ENCODE measurements at places on chromosomes 1 and 21.

- DNase-seq: no peak
Observed at GRCh38 chr1:191675856-191676783, 482.1 kb upstream of the RGS18 start.

- DNase-seq: no peak
Observed at GRCh38 chr1:243621973-243622372, 228.1 kb downstream of the AKT3 start.

DNA sequence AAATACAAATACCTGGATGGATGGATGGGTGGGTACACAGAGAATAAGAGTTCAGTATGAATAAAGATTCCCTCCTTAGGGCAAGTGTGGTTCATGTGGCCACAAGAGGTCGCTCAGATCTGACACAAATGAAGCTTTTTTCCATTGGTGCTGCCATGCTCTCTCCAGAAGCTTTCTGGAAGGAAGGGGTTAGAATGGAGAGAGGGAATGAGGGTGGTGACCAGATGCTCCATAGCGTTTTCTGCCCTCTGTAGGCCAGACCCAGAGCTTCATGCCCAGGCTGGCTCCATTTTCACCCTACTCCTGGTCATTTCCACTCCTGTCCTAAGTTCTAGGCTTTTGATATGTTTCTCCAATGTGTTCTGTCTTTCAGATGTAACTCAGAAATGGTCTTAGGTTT, 3.3 kb upstream of the FCRL6 start:
- peak; percentile 28 for DNase-seq

GRCh38 chr21:31243611-31244010, 100.5 kb downstream of the TIAM1 start:
- no peak for DNase-seq

GRCh38 chr1:10906866-10907519, 105.5 kb upstream of the TARDBP start:
- no peak for DNase-seq

DNA sequence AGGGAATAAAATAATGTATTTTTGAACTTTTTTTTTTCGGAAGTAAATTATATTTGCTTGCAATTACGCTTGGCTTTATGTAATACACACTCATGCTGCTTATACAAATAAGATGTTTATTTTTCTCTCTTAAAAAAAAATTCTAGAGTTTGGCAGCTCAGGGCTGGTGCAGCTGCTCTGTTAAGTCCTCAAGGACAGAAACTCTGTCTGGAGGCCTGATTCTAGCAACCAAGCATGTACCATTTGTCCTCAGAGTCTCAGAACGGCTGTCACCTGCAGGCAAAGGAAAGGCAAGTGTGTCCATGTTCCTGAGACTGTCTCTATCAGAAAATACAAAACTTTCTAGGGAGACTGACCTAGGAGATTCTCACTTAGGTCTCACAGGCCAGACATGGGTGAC, 23.2 kb upstream of the CLDN17 start:
- no peak for DNase-seq

DNA sequence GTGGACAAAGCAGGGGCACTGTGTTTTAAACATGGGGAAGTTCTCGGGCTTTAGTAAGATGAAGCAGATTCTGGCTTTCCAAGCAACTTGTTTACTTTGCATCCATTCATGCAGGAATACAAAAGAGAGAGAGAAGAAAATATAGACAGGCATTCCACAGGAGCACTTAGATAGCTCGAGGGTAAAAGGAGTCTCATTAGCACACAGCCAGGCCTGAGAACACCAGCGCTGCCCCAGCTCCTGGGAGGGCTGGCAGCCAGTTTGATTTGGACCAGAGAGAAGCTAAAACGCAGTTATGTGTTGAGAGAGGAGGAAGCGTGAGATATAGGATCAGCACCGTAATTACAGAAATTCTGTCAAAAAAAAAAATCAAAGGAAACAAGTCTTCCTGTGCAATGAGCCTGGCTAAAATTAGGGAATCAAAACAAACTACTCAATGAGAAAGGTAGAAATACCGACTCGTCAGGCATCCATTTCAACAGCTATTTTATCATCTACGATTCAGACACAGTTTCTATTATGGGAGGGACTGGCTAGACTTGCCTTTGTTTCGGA, 68.2 kb downstream of the CLSTN1 start:
- DNase-seq: no peak

DNA sequence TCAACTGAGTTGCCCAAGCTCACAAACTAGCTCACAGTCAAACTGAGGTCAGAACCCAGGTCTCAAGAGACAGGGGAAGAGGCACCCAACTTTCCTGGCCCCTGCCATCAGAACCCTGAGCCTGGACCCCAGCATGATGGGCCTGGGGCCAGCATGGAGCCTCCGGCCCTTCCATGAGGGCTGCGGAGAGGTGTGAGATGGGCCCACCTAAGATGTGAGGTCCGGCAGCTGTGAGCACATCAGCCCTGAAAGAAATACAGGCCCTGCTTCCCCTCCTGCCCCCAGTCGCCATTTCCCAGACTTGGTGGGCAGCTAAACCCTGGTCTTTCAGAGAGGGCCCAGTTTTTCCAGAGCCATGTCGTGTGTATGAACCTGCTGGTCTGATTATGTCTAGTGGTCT, 30.6 kb downstream of the QSOX1 start:
- DNase-seq: no peak

DNA sequence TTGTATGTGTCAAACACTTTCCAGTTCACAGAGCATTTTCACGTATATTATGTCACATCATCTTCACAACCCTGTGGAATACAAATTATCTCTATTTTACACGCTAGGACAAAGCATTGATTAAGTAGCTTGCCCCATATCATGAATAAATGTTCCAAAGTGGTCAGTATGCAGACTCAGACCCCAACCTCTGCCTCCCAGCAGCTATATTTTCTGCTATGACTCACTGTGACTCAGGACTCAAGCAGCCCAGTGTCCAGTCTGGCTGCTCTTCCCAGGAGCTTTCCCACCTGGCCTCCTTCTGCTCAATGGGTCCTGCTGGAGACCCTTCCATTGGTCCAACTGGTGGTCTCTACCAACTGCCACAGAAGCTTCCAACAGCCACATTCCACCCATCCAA, 56.0 kb upstream of the RAP1A start:
- DNase-seq: no peak

GRCh38 chr1:47593013-47593568, 155.2 kb downstream of the FOXD2 start:
- no peak for DNase-seq

- no peak for DNase-seq
Observed at GRCh38 chr1:30814292-30814691, 56.7 kb upstream of the LAPTM5 start.

- no peak for DNase-seq
Observed at GRCh38 chr1:206987873-206988272, 17.6 kb upstream of the FCAMR start.

DNA sequence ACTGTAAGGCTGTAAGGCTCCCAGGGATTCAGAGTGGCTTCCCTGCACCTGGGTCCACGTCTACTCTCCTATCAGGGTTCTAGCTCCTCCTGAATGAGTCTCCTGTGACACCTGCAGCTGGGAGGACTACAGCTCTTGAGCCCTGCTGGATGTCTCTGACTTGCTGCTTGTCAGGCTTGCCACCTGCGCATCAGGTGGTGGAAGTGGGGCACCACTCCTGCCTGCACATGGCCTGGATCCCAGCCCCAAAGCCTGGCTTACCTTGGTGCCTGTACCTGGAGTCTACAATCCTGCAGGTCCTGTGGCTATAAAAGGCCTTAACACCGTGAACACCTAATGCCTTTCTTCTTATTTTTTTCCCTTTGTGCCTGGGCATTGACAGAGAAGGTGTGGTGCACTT, 82.2 kb downstream of the FAM78B start:
- no peak for DNase-seq

DNA sequence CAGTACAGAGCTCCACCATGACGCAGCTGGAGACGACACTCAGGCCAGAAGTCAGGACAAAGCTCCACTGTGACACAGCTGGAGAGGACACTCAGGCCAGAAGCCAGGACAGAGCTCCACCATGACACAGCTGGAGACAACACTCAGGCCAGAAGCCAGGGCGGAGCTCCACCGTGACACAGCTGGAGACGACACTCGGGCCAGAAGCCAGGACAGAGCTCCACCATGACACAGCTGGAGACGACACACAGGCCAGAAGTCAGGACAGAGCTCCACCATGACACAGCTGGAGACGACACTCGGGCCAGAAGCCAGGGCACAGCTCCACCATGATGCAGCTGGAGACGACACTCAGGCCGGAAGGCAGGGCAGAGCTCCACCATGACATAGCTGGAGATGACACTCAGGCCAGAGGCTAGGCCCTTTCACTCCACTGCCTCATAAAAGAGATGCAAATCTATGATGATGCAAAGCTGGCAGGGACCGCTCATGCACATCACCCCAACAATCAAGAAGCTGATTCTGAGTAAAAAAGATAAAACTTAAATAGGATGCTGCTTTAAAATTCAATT, 13.6 kb upstream of the OR2B11 start:
- no peak for DNase-seq

DNA sequence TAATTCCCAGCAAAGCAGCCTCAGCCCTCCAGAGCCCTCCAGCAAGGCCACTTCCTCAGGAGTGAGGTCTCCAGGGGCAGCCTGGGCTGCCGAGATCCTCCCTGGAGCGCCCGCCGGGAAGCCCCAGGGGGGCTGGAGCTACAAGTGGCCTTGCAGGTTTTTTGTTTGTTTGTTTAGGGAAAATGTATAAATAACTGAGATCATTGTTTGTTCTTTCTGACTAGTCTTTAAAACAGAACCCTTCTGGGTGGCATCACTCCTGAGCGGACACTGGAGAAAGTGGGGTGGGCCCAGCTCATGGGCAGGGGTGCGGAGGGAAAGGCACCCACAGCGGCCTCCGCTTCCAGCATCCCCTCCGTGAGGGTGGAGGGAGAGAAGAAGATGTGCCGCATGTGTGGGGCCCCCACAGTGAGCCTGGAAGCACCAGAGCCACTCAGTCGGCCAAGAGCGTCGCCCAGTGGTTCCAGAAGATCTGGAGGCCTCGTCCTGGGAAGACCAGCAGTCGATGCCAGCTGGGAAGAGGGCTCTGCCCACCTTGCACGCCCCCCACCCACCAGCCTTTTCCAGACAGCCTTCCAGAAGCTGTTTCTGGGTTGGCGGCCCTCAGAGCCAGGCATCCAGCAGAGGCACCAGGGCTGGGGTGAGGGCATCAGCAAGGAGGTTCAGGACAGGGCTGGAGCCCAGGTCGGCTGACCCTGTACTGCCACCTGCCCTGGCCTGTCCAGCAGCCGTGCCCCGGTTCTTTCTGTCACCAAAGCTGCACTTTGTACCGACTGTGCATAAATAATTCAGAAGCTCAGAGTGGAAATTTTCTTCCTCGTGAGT, 34.6 kb downstream of the TFF3 start:
- DNase-seq: no peak

GRCh38 chr21:46064870-46065214, 33.1 kb upstream of the COL6A2 start:
- no peak for DNase-seq

GRCh38 chr1:60504206-60504840, 430.8 kb upstream of the C1orf87 start:
- DNase-seq: no peak

GRCh38 chr1:42753070-42753469, 13.0 kb upstream of the CLDN19 start:
- DNase-seq: no peak

GRCh38 chr1:18100491-18101063, 7.0 kb upstream of the IGSF21 start:
- peak; percentile 8 for DNase-seq

DNA sequence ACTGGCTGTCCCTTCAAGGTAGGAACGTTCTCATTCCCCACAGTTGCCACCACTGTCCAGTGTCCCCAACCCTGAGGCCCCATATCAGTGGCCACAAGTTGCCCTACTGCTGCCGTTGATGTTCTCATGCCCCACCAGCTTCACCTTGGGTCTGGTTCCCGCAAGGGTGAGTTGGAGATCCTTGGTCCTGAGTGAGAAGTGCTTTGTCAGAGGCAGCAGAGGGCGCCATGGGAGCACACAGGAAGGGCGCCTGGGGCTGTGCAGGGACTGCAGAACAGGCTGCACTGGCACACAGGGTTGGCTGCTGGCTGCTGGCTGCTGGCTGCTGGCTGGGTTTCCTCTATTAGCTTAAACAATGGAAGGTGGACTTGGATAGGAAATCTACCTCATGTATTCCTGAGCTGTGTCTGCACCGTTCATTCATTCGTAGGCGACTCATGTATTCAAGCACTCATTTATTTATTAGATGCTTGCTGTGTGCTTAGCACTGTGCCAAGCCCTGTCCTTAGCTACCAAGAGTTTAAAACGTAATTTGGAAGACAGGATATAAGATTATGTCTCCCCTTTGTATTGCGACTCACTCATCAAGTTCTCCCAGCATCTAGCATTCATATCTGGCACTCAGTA, 2.1 kb upstream of the S100A9 start:
- DNase-seq: peak; percentile 27

DNA sequence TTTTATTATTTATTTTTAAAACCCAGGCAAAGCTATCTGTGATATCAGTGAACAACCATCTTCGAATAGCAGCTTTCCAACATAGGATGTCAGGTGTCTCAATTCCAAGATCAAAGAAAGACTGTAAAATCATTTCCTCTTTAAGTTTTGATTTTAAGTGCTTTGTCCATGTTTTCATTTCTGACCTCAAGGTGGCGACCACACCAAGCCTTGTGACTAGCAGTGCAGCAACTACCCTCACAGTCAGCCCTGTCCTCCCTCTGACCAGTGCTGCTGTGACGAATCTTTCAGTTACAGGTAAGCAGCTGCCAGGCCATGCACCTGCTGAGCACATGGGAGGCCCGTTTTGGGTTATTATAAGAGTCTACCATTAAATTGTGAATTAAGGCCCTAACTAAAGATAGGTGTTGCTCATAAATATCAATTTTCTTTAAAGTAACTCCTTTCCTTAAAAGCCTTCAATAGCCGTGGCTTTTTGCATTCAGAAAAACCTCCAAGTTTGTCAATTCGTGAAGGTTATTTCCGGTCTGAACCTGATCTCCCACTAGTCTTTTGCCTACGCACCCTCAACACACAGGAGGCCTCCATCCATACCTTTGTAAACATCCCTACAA, 117.0 kb downstream of the CD247 start:
- DNase-seq: peak; percentile 36

GRCh38 chr1:157269656-157270375, 131.6 kb upstream of the ETV3 start:
- no peak for DNase-seq

- DNase-seq: no peak
Observed at GRCh38 chr1:213054733-213055591, 3.9 kb downstream of the RPS6KC1 start.

DNA sequence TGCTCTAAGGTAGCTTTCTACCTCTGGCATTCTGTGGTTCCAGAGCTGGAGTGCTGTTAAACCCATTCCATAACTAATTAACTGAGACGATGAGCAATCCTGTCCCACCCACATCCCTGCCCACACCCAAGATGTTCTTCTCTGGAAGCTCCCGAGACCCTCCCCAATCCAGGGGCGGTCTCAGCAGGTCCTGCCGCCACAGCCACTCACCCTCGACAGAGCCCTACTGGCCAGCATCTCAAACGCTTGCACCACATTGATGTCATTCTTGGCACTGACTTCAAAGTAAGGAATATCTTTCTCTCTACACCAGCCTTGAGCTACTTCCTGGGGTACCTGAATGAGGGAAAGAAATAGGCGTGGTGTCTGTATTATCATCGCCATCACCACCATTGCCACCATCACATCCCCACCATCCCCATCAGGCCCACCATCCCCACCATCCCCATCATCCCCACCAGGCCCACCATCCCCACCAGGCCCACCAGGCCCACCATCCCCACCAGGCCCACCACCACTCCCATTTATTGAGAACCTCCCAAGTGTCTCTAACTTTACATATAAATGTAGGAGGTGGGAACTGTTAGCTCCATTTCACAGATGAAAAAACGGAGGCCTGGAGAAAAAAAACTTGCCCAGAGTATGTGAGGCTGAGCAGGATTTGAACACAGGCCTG, 17.7 kb downstream of the RAB7B start:
- DNase-seq: no peak

Data from central memory CD4-positive, alpha-beta T cell (primary cell).